NCI-H1092 treated with DMSO at 0.1 percent for 48 hours (cell line): ENCODE measurements at places on chromosomes 16 and 17.

GRCh38 chr16:2450535-2450934 is 9.4 kb upstream of the TEDC2 start:
- DNase-seq: no peak

GRCh38 chr16:65294165-65294564 is 172.3 kb upstream of the CDH11 start:
- no peak for DNase-seq

DNA sequence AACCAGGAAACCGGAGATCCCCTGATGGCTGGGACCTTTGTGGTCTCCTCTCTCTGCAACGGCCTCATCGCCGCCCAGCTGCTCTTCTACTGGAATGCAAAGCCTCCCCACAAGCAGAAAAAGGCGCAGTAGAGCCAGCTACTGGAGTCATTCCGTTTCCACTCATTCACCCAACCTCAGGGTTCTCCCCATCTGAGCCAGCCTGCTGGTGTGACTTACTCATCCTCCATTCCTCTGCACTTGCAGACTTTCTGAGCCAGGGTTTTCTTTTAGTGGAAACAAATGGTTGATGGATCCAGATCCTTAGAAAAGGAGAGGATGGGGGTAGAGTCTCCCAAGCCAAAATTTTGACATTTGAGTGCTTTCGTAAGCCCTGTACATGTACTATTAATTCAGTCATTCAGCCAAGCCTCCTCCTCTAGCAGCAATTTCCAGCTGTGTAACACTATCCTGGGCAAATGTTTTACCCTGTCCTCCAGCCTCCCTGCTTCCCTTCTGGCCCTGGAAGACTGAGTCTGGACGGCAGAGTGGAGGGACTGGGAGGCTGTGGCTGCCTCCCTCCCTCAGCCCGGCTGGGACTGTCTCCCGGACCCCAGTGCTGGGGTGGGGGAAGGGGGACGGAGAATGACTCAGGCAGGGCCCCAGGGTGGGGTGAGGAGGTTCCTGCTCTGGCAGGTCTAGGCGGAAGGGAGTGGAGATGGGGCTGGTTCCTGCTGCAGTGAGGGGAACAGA is 2.3 kb downstream of the SOX15 start:
- no peak for DNase-seq

- DNase-seq: no peak
Observed at GRCh38 chr16:50856991-50857390, 115.1 kb downstream of the CYLD start.

DNA sequence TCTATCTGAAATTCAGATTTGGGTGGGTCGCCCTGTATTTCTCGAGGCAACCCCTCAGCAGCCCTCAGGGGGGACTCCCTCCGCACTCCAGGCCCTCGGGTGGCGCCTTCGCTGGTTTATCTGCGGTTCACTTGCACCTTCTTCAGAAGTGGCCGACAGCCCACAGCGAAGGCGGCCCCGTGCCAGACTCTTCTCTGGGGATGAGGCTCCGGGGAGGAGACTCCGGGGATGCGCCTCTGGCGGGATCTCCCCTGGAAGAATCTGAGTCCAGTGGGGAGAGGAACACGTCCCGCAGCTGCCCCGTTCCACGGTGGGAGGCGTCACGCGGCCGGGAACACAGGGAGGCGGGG is 63.9 kb upstream of the DNAJA2 start:
- DNase-seq: no peak

DNA sequence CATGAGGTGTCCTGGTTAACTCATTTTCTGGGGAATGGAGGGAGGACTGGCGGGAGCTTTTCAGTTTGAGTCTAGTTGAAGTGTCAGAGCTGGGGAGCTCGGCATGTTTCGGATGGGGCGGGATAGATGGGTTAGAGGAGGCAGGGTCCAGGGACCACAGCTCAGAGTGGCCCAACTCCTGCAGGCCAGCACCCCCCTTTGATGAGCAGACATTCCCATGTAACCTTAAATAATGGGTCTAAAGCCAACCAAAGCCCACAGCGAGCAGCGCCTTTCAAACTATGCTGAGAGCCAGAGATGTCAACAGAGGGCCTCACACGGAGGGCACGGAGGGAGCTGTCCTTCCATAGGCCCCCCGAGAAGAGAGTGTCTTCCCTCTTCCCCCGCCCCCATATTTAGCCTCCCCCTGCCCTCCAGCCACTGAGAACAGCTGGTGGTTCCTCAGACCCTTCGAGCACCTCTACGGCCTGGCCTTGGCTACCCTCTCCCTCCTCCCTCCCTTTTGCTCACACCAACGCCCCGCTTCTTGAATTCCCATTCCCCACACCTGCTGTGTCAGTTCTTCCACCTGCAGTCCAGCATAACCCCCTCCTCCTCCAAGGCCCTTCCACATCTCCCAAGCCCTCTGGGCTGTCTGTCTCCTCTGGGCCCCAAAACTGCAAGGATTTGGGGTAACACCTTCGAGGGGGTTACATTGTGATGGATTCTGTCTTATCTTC is 21.8 kb downstream of the RAB11FIP4 start:
- DNase-seq: no peak

- DNase-seq: no peak
Observed at GRCh38 chr16:75862098-75862386, 135.8 kb upstream of the CPHXL start.

GRCh38 chr17:59346341-59346740 is 14.9 kb downstream of the YPEL2 start:
- DNase-seq: no peak
